ENCODE measurements at places on chromosomes 7 and 10.

DNA sequence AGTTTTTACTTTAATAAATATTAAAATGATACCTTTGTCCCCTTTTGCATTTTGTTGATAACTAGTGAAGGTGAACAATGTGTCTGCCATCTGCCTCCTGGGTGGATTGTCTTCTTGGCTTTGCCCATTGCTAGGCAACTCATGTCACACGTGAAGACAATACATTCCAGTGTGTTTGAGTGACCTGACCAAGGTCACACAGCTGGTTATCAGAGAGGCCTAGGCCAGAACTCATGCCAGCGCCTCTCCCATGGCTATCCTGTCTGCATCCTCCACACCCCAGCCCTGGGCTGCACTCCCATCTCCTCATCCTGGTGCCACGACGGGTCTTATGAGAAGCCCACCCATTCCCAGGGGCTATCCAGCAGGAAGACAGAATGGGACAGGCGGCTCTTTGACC, 108.7 kb downstream of the PLCE1 start:
- DNase-seq = no peak

DNA sequence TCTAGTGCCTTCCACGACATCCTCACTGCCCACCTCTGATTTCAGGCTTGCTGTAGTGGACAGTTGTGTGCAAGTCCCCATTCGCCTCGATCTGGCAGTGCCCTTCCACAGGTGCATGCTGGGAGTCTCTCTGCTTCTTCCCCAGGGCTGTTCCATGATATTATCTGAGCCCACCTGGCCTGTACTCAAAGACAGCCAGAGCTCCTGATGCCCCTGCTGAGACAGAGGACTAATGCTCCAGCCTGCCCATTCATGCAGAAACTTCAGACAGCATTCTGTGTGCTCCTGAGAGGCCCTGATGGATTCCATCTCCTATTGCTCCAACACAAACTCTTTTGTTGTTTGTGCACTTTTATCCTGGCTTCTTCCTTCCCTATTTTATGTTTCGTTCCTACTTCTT, 164.8 kb upstream of the PRSS58 start:
- no peak for DNase-seq

DNA sequence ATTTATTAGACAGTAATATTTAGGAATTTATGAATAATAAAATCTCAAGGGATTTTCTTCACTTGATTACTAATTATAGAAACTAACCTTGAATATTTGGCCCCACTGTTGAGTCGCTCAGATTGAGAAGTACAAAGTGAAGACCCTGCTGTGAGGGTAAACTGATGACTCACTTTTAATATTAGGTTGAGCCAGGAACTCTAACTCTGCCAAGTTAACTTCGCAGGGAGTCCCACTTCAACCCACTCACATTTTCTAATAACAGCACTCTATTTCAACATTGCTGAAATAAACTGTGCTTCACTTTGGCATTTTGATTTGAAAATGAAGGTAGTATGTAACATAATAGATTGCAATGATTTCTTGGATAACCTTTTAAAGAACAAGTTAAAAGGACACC, 200.7 kb downstream of the POLR1F start:
- no peak for DNase-seq

DNA sequence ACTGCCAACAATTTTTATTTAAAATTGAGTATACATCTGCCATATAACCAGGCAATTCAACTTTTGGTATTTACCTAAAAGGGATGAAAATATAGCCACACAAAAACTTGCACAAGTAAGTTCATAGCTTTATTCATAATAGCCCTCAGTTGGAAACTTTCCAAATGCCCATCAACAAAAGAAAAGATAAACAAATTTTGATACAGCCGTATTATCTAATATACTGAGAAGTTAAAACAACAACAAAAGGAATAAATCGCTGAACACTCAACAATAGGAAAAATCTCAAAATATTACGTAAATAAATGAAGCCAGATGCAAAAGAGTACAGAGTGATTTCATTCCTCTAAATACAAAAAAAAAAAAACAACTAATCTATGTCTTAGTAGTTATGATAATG, 399.2 kb upstream of the SEMA3D start:
- no peak for DNase-seq

GRCh38 chr7:142094861-142095260, 16.7 kb upstream of the MGAM2 start:
- DNase-seq = no peak

DNA sequence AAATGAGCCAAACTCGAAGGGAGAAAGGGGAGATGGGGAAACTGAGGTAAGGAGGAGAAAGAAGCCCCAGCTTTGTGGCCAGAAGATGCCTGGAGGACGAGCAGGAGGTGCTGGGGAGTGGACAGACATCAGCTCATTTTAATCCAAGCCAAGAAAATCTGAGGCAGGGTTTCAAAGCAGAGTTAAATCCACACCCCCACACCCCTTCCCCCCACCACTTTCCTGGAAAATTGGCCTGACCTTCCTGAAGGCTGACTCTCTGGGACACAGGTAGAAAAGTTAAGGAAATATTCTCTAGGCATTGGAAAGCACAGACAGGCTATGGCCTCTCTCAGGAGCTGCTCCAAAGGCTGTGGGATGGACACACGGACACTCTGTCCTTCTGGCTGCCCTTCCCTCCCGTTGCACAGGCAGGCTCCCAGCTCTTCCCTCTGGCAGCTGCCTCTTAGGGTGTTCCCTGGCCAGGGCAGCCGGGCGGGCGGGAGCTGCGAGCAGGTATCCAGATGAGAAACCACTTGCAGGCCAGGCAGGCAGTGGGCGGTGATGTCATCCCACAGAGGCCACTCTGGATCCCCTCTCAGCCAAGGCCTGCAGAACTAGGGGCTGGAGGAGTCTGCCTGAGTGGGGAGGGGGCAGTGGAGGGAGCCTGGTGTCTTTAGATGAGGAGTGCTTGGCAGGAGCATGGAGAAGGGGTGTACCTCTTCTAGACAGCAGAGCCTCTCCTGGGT, 171.8 kb downstream of the NEURL1 start:
- no peak for DNase-seq

- no peak for DNase-seq
Measured at GRCh38 chr7:66143876-66144332, 29.3 kb downstream of the CRCP start.

GRCh38 chr7:2040893-2041270, 191.9 kb downstream of the MAD1L1 start:
- no peak for DNase-seq

DNA sequence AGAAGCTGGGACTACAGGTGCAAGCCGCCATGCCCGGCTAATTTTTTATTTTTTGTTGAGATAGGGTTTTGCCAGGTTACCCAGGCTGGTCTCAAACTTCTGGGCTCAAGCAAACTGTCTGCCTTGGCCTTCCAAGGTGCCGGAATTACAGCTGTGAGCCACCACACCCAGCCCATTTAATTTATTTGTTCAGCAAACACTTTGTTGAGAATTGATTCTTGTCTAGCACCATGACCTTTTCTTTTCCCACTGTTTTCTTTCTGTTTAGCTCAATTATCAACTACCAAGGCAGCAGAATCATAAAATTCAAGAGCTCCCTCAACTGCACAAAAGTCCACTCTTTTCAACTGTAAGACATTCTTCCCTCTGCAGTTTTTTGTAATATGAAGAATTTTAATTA, 47.8 kb upstream of the PARD3 start:
- no peak for DNase-seq

DNA sequence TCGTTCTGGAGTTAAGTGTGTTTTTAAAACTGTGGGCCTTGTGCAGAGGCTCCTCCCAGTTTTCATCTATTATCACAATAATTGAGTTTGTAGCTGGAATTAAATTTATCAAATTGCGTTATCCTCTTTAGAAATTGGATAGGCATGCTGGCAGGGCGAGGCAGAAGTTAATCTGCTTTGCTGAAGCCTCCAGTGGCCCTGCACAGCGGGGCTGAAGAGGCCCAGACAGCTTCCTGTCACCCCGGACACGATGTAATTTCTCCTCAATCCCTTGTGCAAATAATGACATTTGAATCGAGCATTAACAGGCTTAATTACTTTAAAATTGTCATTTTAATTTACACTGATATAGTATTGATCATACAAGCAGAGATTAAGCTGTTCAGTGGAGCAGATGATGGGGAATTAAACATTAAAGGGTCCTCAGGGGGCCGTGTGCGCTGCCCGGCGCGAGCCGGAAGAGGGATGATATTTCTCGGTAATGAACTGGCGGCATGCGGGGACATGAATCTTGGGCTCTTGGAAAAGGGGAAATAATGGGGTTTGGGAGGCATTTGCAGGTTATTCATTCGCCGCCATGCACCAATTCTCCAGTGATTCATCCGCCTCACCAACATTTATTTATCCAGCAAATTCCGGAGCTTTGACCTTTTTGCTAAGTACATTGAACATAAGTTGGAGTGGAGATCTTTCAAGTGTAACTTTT, 118.5 kb downstream of the NKX6-2 start:
- DNase-seq = no peak
